Stimulated activated CD8-positive, alpha-beta memory T cell treated with anti-CD3 and anti-CD28 coated beads, Interleukin-4, amount 100 ng/mL, for 4 hours (primary cell): ENCODE measurements at places on chromosomes 6 and 20.

- DNase-seq: no peak
Observed at GRCh38 chr6:132143258-132143657, 192.1 kb upstream of the CCN2 start.

- no peak for DNase-seq
Observed at GRCh38 chr6:118249680-118250079, 298.4 kb upstream of the PLN start.

- no peak for DNase-seq
Observed at GRCh38 chr6:140566781-140567277, 1192.4 kb upstream of the CITED2 start.

DNA sequence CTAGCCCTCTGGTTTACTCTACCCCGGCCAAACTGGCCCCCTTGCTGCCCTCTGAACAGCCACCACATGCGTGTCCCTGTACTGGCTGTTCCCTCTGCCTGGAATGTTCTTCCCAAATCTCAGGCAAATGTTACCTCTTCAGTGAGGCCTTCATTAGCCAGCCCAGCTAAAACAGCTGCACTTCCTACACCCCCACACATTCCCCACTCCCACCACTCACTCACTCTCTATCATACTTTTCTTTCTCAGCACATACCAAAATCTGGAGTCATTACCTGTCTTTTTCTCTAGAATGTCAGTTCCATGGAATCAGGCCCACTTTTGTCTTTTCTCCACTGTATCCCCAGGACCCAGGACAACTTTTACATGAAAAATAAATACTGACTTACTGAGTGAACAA lies 401.2 kb upstream of the SULF2 start:
- DNase-seq: no peak

- no peak for DNase-seq
Observed at GRCh38 chr6:31622684-31623091, 2.2 kb downstream of the PRRC2A start.

DNA sequence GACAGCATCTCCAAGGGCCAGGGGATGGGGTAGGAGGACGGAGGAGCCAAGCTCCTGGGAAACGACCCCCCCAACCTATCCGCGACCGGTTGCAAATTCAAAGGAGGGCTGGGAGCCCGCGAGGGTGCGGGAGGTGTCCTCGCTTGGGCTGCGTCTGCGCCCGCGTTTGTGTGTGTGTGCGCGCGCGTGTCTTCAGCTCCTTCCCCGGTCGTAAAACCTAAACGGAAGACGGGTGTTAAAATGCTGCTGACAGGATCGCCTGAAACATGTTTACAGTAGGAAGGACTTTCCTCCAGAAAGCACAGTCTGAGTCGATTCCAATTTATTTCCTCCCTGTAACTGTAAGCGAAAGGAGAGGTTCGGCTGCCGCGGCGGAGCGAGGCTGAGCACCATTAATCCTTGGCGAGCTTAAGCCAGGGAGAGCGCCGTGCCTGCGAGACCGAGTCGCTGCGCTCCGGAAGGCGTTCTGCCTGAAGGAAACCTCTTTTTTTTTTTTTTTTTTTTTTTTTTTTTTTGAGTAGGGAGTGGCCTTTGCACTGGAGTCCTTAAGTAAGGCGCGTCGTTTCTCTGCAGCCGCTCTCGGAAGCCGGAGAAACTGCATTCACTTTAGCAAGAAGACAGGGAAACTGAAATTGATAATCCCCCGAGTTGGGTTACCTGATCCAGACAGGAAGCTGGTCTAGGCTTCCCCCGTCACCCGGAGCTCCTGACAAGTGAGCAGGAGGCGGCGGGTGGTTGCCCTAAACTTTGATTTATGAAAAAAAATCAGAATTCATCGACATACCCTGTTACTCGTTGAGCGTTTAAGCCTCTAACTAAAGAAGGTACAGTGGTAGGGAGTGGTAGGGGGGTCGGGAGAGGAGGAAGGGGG lies 4.8 kb upstream of the SOX4 start:
- DNase-seq: no peak

DNA sequence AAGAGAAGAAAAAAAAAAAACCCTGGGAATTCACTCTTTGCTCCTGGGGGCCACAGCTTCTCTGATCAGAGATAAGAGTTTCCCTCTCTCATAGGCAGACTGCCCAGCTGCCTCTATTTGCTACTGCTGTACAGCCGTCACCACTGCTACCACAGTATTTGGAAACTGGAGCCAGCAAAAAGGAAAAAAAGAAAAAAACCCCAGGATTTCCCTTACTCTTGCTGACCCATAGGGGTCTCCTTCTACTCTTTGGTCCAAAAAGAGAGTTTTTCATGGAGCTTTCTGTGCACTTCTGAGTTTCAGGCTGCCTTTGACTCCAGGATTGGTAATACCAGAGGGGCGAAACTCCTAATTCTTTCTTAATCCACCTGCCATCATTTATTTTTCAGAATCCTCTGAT lies 89.7 kb downstream of the MDGA1 start:
- no peak for DNase-seq

DNA sequence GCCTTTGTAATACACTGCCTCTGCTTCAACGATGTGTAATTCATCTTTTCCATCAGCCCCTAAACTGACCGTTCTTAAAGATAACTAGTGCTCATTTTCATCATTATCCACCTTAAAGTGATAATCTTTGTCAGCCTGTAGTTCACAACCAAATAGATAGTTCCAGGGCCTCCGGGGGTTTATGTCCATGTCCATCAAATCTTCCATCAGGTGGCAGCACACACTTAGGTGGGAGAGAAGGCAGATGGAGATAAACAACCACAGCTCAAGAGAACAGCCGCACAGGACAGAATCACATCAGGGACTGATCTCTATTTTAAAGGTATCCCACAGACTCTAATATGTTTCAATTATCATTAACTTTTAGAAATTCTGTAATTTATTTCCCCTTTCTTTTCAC lies 90.9 kb downstream of the LMBRD1 start:
- no peak for DNase-seq
